ENCODE measurements at places on chromosomes 2 and 18. TPM values are rescaled to one million over a fixed set of nuclear protein-coding genes. Genes with fewer than 3 reads are reported as not detected.

Gene TXNDC9
- polyA plus RNA-seq: 22.5 TPM

Gene CNTNAP5
- polyA plus RNA-seq: not detected

Gene MROH2A
- polyA plus RNA-seq: not detected

Gene GALR1
- polyA plus RNA-seq: 0.02 TPM

Gene ANKRD44
- polyA plus RNA-seq: 4.8 TPM

Gene MSTN
- polyA plus RNA-seq: 0.18 TPM

Gene PTPRN
- 0.41 TPM for polyA plus RNA-seq

Gene OSBPL1A
- polyA plus RNA-seq: 45.9 TPM

Gene C2orf78
- polyA plus RNA-seq: not detected

Gene INHBB
- 2.4 TPM for polyA plus RNA-seq

Gene CNGA3
- not detected for polyA plus RNA-seq

Gene HOXD12
- polyA plus RNA-seq: not detected

Gene GKN2
- polyA plus RNA-seq: not detected

Gene STARD6
- not detected for polyA plus RNA-seq

Gene ZBTB14
- 3.3 TPM for polyA plus RNA-seq

Gene PKDCC
- polyA plus RNA-seq: 145 TPM

Gene DSG4
- polyA plus RNA-seq: not detected

Gene AOX1
- 7.2 TPM for polyA plus RNA-seq

Gene MATN3
- 0.29 TPM for polyA plus RNA-seq

Gene LYPD6B
- polyA plus RNA-seq: not detected

Gene POTEI
- polyA plus RNA-seq: 0.16 TPM

Gene SETBP1
- polyA plus RNA-seq: 2.0 TPM

Gene CSRNP3
- 1.6 TPM for polyA plus RNA-seq

Gene DCDC2C
- not detected for polyA plus RNA-seq

Gene TLX2
- polyA plus RNA-seq: 0.05 TPM

Gene C2orf74
- polyA plus RNA-seq: 63.3 TPM

Gene LONRF2
- polyA plus RNA-seq: 5.0 TPM

Gene DUSP11
- 14.7 TPM for polyA plus RNA-seq

Gene ING5
- 25.6 TPM for polyA plus RNA-seq

Gene LHCGR
- 0.07 TPM for polyA plus RNA-seq

Gene COL4A3
- polyA plus RNA-seq: 4.7 TPM

Gene MEP1B
- polyA plus RNA-seq: not detected

Gene KCNJ3
- polyA plus RNA-seq: 32.5 TPM

Gene SERPINB3
- not detected for polyA plus RNA-seq

Gene CTDP1
- 7.1 TPM for polyA plus RNA-seq

Gene ALK
- polyA plus RNA-seq: 0.05 TPM

Gene VSNL1
- polyA plus RNA-seq: 36.8 TPM

Gene IMMT
- polyA plus RNA-seq: 132 TPM

All from right cardiac atrium (tissue), 5 donors.